NCI-H1105 (cell line): ENCODE measurements at places on chromosomes 3 and 15.

DNA sequence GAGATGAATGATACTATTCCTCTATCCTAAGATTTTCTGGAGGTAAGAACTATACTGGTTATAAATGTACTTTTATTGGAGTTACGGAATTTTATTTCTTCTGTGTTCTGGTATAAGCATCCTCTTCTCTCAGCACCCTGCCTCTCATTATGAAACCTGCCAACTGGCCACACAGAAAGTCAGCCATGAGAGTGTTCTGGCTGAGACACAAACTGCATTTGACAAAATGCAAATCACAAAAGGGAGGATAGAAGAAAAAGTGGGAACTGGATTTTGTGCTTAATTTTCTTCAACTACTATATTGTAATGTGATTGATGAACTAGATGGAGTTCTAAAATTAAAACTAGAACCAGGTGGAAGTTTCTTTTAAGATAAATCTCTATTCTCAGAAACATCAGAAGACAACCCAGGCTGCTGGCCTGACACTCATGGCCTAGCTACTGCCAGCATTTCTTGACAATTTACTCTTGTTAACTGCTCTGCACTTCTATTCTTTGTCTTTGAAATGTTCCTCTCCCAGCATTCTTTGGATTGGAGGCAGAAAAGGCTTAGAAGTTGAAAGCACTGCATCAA, 143.1 kb downstream of the WDR76 start:
- no peak for DNase-seq

- no peak for DNase-seq
Observed at GRCh38 chr3:108744762-108745161, 12.4 kb downstream of the RETNLB start.

DNA sequence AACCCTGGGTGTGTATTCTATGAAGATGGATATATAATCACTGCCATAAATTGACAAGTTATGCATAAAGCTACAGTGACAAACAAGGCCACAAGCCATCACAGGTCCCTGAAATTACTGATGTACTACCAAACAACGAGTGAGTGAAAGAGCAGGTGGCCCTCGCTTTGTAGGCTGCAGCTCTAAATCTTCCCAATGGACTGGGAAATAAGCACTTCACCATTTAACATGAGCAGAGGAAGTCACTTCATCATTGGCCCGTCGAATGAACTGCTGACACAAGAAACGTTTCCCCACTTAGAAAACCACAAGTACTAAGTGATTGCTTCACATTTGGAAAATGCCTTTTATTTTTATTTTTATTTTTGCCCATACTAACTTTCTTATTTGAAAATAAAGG, 218.0 kb downstream of the ZNF385D start:
- no peak for DNase-seq

GRCh38 chr3:22594990-22595389, 608.1 kb upstream of the UBE2E2 start:
- no peak for DNase-seq

DNA sequence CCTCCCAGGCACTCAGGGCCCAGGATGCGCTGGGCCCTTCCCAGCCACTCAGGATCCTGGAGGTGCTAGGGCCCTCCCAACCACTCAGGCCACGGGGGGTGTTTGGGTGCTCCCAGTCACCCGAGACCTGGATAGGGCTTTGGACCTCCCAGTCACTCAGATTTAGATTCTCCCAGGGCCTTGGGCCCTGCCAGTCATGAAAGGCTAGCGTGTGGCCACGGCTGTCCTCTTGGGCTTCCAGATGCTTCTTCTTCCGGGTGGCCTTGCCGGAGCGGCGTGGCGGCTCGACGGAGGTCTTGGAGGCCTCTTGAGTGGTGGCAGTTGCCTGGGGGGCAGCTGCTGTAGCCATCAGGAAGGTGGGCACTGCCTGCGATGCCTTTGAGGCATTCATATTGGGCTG, 2.8 kb downstream of the MAGEL2 start:
- no peak for DNase-seq

- no peak for DNase-seq
Observed at GRCh38 chr3:24734019-24734418, 239.4 kb upstream of the THRB start.

DNA sequence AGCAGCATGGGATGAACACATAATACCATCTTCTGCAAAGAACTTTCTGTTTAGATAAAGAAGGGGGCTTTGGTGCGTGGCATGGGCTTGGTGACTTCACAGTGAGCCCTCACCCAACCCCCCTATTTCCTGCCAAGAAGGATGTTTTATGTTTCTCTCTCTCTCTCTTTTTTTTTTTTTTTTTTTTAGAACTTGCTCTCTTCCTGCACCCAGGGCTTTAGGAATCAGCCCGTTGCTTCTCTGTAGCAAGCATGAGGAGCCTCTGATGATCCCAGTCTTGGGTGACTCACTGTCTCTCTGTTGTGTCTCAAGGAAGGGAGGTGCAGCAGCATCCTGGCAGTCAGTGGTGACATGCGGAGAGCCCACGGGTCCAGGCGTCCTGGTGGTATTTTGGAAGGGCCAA, 49.1 kb downstream of the CCK start:
- DNase-seq, result no peak

DNA sequence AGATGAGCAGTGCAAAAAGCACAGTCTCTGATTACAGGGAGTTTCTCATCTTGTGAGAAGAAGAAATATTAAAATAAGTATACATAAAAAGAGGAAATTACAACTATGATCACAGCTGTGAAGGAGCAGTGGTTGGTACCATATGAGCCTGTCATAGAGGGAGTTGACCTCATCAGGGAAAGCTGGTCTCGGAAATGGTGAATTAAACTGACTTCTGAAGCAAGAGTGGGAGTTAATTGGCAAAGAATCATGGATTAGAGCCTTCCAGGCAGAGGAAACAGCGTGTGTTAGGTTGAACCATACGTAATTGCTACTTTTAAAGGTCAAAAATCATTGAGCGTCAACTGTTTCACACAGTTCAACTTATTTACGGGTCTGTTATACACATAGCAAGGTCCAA, 539.1 kb downstream of the EDEM1 start:
- no peak for DNase-seq

GRCh38 chr15:29698030-29698701, 124.1 kb downstream of the TJP1 start:
- DNase-seq, result no peak

DNA sequence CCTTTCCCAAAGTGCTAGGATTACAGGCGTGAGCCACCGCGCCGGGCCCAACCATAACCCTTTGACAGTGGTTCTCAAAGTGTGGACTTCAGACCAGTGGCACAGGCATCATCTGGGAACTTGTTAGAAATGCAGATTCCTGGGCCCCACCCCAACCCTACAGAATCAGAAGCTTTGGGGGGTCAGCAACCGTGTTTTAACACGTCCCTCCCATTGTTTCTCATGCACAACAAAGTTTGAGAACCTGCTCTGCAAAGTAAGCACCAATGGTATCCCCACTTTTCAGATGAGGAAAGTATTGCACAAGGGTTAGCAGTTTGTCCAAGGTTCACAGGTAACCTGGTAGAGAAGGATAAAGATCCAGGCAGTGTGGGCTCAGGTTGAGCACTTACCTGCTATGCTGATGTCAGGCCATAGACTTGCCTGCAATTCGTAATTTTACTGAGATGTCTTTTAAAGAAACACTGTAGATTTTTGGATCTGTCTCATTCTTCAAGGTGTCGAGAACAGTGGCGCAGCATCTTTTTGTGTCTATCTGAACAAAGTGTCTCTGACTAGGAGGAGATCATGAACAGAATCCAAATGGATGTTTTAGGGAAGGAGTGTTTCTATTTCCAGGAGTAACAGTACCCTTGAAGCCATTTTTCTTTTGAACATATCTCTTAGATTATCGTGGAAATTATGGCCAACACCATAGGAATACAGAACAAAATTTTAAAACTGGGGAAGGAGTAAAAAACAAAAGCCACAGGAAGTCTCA, 2.5 kb downstream of the GXYLT2 start:
- DNase-seq, result no peak

- DNase-seq, result no peak
Observed at GRCh38 chr15:52523192-52523591, 5.5 kb downstream of the MYO5A start.

GRCh38 chr3:161838021-161838420, 341.4 kb downstream of the OTOL1 start:
- DNase-seq, result peak; percentile 40

GRCh38 chr3:172868582-172869200, 118.2 kb downstream of the ECT2 start:
- DNase-seq, result peak; percentile 91

DNA sequence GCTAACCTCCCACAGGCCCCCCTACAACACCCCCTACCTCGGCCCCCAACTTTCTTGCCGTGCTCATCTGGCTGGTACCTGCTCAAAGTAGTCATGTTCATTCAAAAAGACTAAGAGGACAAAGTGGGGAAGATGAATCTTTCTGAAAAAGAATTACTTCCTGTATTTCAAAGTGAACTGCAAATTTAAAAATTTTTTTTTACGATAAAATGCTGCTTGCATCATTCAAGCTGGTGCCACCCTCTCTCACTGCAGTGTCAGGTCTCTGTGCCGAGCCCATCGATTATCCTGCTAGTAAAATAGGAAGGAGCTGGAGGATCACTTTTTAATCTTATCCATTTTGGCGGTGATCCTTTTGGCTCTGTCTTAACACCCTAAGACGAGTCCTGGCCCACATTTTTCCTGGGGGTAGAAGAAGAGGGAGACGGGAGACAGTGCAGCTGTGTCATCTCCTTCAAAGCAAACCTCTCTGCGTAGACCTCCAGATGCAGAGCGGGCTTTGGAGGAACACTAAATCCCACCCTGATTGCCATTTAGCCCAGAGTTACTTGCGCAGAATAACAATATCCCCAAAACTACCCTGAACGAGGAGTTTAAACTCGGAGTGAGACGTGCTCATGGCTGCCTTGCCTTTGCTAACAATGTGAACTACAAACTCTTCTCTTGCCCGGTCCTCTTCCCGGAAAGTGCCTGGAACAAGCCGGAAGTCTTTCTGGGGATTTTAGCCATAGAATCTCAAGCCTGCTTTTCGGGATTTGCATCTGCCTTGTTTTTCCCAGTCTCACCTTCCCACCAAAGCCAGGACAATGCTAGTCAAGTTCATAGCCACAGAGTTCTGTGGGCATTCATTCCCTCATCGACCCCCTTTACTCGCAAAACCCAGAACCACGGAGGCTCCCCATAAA, 66.2 kb upstream of the CGNL1 start:
- DNase-seq, result no peak

GRCh38 chr3:20256144-20256543, 70.1 kb upstream of the SGO1 start:
- no peak for DNase-seq

DNA sequence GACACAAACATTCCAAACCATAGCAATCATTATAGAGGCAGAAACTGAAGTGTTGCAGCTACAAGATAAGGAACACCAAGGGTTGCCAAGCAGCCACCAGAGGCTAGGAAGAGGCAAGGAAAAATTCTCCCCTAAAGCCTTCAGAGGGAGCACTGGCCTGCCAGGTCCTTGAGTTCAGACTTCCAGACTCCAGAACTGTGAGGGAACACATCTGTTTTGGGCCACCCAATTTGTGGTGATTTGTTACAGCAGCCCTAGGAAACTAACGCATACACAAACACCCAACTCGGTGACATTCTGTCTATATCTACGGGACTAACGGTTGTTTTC, 54.6 kb downstream of the MB21D2 start:
- no peak for DNase-seq

DNA sequence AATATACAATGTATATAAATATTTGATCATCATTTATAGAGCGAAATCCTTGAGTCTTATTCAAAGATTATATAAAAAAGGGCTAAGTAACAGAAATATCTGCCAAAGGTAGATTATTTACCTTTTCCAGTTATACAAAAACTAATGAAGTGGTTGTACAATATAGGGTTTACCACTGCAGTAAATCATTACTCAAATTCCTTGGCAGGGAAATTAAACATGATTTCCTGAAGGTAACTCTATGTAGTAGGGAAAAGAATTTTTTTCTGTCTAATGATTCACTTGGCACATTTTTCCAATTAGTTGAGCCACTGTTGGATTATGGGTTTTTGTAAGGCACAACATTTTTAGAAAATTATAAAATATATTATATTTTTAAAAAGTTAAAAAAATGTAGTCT, 129.6 kb downstream of the NR2F2 start:
- no peak for DNase-seq

GRCh38 chr3:192366916-192367315, 360.4 kb downstream of the FGF12 start:
- DNase-seq, result no peak

- no peak for DNase-seq
Observed at GRCh38 chr3:43758592-43759225, 68.0 kb downstream of the ABHD5 start.

GRCh38 chr3:65927576-65927975, 111.1 kb downstream of the MAGI1 start:
- peak; percentile 1 for DNase-seq

DNA sequence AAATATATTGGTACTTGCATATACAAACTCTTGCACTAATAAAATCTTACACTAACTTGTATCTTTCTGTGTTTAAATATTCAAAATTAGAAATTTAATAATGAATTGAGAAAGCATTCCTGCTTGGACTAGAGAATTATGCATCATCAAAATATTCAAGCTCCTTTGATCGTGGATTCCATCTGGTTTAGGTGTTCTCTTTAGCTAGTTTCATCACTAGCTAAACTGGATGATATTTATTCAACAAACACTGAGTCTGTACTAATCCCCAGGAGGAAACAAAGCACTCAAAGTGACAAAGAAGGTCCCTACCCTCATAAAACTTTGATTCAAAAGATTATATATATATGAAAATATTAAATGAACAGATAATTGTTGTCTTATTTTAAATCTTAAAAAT, 1360.9 kb upstream of the ALCAM start:
- DNase-seq, result no peak

- peak; percentile 31 for DNase-seq
Observed at GRCh38 chr3:158731938-158732855, at the start of gene RARRES1. Gene RARRES1 (minus strand): TSS chr3:158732457. CDS start chr3:158732415, 42 bp downstream.

GRCh38 chr3:7203969-7204847, 343.3 kb downstream of the GRM7 start:
- no peak for DNase-seq

DNA sequence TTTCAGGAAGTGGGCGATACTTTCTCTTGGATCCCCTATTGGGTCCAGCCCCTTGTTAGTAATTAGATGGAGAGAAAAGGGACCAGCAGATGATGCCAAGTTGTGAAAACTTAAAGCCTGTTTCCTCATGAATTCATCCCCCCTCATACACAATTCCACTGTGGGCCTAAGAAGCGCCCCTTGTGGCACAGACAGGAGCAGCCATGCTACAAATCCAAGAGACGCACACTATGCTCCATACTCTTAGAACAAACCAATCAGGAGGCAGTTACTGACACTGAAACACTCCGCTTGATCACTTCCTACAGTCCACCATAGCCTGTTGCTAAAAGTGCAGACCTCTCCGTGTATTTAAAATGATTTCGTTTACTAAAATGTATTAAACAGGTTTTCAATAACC, 111.3 kb upstream of the ARRDC4 start:
- DNase-seq, result no peak

GRCh38 chr15:56959318-56959648, 40.8 kb downstream of the TCF12 start:
- DNase-seq, result no peak
